ENCODE measurements at places on chromosomes 4 and X.

DNA sequence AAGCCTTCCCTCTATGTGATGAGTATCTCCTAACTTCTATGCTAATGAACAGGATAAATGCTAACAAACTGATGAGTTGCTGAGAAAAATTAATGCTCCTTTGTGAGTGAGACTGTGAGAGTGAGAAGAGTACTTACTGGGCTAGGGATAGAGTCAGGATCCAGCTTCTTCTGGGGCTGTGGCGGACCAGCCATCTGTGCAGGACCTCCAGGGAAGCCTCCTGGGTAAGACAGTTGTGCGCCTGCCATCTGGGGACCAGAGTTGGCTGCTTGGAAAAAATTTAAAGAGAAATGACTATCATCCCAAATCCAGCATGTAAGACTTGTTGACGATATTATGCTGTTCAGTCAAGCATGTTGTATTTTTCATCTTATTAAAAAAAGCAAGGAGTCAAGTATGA is 21.0 kb downstream of the SEC24D start:
- DNase-seq: no peak

DNA sequence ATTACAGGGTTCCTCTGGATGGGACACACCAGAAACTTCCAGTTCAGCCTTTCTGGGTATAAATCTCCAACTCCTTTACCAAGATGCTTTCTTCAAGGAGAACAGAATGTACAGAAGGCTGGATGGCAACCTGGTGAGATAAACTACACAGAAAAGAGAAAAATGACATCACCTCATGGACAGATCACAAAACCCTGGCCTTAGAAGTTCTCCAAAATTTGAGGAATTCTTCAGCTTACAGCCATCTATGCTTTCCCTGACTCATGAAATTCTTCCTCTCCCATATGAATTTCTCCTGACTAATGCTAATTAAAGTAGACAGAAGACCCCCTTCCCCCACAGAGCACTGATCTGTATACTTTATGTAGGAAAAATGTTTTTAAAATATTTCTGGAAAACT is 345.4 kb downstream of the STIM2 start:
- DNase-seq: no peak

DNA sequence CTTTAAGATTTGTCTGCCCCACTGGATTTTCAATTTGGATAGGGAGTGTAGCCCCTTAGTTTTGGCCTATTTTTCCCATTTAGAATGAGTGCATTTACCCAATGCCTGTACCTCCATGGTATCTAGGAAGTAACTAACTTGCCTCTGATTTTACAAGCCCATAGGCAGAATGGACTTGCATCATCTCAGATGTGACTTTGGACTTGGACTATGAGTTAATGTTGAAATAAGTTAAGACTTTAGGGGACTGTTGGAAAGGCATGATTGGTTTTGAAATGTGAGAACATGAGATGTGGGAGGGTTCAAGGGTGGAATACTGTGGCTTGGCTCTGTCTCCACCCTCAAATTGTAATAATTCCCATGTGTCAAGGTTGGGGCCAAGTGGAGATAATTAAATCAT is 2480.2 kb downstream of the PCDH7 start:
- no peak for DNase-seq

DNA sequence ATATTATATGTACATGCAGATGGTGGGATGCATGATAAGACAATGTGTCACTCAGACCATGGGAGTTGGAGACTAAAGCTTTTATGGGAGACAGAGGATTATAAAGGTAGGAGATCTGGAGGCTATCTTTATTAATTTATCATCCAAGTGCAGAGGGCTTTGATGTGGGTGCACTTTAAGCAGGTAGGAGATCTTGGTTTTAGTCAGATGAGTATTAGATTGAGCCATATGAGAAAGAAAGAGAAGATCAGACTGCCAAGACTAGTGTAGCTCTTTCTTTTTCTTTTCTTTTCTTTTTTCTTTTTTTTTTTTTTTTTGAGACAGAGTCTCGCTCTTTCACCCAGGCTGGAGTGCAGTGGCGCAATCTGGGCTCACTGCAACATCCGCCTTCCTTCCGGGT is 84.9 kb upstream of the CAMK2D start:
- no peak for DNase-seq

GRCh38 chr4:135120195-135120594 is 918.6 kb upstream of the PABPC4L start:
- no peak for DNase-seq

- no peak for DNase-seq
These were observed 16.1 kb downstream of the PGAM4 start for GRCh38 chrX:77953302-77953701.

DNA sequence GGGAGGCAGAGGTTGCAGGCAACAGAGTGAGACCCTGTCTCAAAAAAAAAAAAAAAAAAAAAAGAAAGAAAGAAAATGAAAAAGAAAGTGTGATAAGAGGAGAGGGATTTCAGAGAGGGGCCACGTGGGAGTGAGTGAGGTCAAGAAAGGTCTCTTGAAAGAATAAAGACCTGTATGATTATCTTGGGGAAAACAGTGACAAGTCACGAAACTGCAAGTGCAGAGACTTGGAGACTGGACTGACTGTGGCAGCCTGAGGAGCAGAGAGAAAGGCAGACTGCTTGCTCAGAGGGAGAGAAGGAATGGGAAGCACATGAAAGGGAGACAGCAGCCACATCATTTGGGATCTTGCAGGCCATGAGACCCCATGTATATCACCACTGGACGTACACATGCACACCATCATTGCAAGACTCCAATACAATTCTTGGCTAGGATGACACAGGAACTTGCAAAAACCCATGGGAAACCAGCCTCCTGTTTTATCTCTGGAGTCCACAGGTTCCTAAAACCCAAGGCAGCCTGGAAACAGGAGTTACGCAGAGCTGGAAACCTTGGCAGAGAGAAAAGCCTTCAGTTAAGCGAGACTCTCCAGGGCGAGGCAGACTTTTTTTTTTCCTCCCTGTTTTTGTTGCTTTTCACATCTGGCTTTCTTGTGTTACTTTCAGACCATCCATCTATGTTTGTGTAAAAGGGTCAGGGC is 207.0 kb upstream of the TBL1X start:
- DNase-seq: no peak

- no peak for DNase-seq
These were observed 72.8 kb downstream of the IRF2 start for GRCh38 chr4:184401397-184402171.

GRCh38 chr4:114178392-114178791 is 198.9 kb upstream of the ARSJ start:
- no peak for DNase-seq

GRCh38 chr4:188043154-188043553 is 47.6 kb downstream of the ZFP42 start:
- no peak for DNase-seq

GRCh38 chr4:114264877-114265291 is 285.4 kb upstream of the ARSJ start:
- no peak for DNase-seq

GRCh38 chr4:158818560-158819140 is 49.8 kb downstream of the FNIP2 start:
- no peak for DNase-seq

GRCh38 chrX:24153178-24153795 is 3.8 kb downstream of the ZFX start:
- no peak for DNase-seq

- no peak for DNase-seq
These were observed 157.6 kb downstream of the ARX start for GRCh38 chrX:24858004-24858746.

GRCh38 chr4:2619459-2619858 is 83.0 kb downstream of the FAM193A start:
- no peak for DNase-seq

GRCh38 chrX:53077207-53078197 is 4.7 kb upstream of the TSPYL2 start:
- no peak for DNase-seq

DNA sequence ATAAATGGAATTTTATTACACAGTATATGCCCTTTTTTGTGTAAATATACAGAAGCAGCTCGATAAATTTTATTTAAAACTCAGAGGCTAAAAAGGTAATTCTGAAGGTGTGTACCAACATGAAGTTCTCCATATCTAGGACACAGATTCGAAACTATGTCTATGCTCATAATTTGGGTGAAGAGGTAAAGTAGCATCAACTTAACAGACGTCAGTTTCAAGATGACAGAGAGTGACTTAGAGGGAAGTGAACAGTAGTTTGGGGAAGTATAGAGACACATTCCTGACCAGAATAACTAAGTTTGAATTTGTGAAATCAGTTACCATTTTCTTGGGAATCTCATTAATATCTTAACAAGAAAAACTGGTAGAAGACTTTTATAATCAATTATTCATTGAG is 2493.3 kb downstream of the ARAP2 start:
- no peak for DNase-seq

- no peak for DNase-seq
These were observed 48.5 kb upstream of the GAB1 start for GRCh38 chr4:143288171-143288570.

DNA sequence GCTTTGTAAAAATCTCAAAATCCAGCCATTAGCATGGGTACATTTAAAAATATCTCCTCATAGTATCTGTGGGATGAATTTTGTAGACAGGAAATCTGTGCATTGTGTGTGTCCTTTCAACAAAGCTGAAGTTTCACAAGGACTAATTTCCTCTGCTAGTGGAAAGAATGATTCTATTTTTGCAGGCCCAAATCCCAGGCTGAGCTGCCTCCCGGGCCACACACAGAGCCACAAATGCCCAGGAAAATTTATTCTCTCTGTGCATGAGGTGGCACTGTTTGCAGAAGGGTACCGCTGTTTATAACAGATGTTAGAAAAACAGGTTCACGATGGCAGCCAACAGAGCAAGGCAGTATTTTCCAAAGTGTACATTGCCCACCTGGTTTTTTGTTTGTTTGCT is 11.0 kb upstream of the VCX3B start:
- no peak for DNase-seq

DNA sequence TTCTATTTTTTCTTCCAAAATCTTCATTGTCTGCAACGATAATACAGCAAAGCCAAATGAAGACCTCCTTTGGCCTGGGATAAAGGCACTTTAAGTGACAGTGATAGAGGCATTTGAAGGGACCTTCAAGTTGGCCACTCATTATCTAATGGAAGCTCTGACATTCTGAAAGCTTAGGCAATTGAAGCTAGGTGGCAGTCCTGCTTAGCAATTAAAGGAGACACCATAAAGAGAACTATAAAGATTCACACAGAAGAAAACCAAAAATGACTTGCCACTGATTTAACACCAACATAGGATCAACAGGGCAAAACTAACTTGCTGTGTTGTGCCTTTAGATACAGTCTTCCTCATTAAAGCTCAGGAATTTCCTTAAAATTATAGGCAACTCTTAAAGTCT is 103.3 kb upstream of the TSPAN7 start:
- no peak for DNase-seq

GRCh38 chrX:136867096-136867491 is 13.4 kb downstream of the RBMX start:
- no peak for DNase-seq

DNA sequence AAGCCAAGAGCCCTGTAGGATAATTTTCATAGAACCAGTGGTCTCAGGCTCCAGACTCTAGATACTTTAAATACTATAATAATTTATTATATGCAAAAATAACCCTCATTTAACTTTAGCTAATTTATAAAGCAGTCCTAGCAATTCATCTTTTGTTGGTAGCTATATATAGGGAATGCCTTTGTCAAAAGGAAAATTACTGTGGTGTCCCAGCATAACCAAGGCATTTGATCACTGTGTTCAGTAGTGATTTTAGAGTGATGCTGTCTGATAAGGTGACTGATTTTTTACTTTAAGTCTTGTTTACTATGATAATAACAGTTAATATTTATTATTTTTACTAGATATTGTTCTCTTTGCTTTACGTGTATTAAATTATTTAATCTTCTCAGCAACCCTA is 61.2 kb downstream of the PAQR3 start:
- no peak for DNase-seq

GRCh38 chr4:143762511-143762910 is 62.0 kb upstream of the FREM3 start:
- DNase-seq: no peak

DNA sequence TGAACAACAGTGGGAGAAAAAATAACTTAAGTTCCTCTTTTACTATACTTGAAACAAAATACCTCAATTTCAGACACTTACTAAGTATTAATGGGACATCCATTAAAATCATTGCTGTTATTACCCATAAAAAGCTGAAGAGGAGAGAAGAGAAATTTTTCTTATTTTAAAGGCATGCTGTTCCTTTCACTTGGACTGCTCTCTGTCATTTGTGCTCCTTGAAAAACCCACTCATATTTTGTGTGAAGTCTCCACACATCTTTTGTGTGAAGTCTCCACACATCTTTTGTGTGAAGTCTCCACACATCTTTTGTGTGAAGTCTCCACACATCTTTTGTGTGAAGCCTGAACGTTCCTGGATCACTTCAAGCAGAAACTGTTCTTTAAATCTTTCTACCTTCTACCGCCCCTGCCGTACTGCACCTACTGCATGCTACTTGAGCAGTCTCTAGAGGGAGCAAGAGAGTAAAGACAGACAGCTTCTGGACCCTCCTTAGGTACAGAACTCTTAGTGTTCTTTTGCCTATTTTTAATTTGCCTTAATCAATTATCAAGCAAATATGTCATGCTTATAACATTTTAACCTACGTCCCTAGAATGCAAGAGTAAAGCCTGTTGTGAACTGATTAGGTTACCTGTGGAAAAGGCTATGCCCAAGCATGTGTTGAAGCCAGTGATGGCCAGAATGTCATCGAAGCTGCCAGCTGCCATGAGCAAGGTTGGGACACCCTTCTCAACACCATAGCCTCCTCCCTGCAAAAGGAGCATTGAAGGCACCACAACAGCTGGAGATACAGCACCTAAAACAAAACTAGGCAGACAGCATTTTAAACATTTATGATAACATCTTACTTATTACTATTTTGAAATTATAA is 27.1 kb upstream of the SLC9B1 start:
- DNase-seq: peak; percentile 19

- DNase-seq: no peak
These were observed 262.8 kb downstream of the PRDM5 start for GRCh38 chr4:120659616-120660170.

DNA sequence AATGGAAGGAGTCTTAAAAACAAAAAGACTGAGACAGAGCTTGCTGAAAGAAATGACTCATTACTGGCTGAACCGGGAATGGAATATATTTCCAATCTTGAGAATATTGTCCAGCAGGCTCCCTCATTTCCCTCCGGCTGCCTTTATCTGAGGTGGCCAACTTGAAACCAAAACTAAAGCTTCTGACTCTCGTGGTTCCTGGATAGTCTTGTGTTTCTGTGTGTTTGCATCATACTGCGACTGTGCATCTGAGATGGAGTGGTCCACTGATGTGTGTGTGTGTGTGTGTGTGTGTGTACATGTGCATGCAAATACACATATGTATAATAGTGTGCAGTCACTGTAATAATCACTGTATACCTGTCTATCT is 145.6 kb upstream of the SCML1 start:
- no peak for DNase-seq

- DNase-seq: no peak
These were observed 111.7 kb downstream of the CDKL5 start for GRCh38 chrX:18537068-18537467.

- DNase-seq: peak; percentile 42
These were observed 31.2 kb downstream of the PHEX start for GRCh38 chrX:22063284-22063683.

DNA sequence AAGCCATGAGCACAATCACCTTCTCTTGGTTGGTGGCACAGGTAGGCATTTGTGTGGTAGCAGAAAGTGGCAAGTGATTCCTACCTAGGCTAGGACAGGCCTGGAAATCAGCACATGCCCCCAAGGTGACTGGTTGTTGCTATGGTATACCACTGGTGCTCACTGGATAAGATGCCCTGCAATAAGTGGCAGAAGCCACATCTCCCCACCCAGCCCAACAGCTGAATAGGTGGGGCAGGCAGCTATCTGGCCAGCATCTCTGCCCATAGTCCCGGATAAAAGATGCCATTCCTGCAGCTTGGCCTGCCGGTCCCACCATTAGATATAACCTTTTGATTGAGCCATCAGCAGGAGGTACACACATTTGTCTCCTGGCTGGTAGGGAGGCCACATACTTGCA is 21.1 kb downstream of the AMER1 start:
- no peak for DNase-seq
